Stimulated activated CD4-positive, alpha-beta T cell treated with anti-CD3 and anti-CD28 coated beads, TNF-alpha, amount 100 ng/mL, for 1 hour (primary cell): ENCODE measurements at places on chromosomes 13 and 19.

DNA sequence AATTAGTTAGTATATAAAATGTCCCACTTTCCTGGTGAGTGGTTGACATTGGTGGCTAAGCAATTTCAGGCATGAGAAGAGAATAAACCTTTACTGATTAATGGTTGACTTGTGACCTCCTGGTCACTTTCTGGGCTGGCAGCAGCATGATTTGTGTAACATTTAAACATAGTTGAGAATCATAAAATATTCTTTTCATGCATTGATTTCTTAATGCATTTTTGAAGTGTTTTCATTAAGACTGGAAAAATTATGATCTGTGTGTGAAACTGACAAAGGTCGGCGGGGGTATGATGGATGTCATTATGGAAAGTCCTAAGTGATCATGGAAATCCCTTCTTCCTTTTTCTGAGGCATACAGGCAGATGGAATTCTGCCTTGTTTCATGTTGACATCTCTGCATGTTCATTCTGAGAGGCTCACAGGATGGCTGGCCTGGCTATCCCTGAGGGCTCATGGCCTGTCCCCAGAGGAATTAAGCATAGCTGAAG lies 98.7 kb upstream of the RNF113B start:
- no peak for DNase-seq

GRCh38 chr13:105069106-105069505 lies 1466.4 kb downstream of the EFNB2 start:
- DNase-seq = no peak

DNA sequence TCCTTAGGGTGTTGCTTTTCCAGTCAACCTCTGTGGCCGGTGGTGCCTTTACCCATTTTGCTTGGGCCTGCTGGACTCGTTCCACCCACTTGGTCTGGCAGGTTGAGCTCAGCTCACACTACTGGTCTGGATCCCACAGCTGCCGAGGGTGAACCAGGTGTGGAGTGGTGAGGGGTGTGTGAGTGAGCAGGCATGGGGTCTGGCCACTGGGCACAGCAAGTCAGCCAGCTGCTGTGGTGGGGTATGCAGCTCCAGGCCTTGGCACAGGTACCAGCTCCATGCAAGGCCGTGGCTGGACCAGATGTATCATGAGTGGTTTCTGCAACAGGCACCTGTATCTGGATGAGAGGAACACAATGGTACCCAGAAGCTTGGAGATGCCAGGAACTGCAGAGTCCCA lies 277.6 kb upstream of the KLHL1 start:
- no peak for DNase-seq

DNA sequence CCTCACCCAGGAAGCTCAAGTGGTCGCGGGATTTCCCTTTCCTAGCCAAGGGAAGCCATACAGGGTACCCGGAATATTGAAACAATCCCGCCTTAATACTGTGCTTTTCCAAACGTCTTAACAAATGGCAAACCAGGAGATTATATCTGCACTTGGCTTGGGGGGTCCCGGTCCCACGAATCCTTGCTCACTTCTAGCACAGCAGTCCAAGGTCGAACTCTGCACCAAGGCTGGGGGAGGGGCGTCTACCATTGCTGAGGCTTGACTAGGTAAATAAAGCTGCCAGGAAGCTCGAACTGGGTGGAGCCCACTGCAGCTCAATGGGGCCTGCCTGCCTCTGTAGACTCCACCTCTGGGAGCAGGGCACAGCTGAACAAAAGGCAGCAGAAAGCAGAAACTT lies 1644.8 kb downstream of the PCDH9 start:
- DNase-seq = no peak

DNA sequence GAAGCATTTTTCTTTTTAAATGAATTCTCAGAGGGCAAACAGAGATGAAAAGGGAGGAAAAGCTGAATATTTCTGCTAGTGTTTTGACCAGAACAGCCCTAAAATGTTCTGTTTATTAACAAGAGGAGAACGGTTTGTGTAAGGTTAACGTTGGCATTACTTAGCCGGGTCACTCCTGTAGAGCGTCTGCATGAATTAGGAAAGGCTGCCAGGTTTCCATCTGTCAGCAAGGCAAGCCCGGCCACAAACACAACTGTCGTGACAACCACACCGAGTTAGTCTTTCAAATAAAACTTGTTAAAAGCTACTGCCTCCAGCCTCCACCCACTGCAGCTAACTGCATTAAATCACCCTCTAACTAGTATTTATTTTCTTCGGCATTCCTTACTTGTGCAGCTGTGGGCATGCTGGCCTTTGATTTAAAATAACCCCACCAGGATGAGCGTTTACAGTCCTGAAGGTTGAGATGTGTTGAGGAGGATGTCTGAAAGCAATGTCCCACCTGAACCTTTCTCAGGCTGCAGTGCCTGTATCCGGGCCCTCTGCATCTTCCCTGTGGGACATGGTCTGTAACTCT lies 527.9 kb downstream of the FGF9 start:
- DNase-seq = no peak

GRCh38 chr13:59398127-59398526 lies 765.6 kb downstream of the DIAPH3 start:
- DNase-seq = no peak

- DNase-seq = no peak
Observed at GRCh38 chr13:49746111-49746510, 46.4 kb downstream of the KPNA3 start.

DNA sequence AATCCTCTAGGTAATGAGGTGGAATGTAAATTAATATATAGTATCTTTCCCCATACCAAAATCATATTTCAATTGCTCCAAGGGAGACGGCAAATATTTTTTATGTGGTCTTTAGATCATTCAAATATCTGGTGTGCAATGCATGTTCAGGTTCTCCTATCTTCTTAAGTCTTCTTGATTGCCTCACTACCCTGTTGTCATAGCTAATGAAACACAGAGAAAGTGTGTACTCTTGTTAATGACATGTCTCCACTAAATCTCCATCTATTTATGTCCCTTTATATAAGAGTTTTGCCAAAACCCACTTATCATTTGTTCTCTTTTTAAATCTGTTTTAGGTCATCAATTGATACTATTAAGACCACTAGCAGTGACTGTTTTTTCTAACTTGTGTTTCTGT lies 6.6 kb downstream of the STARD13 start:
- DNase-seq = no peak

DNA sequence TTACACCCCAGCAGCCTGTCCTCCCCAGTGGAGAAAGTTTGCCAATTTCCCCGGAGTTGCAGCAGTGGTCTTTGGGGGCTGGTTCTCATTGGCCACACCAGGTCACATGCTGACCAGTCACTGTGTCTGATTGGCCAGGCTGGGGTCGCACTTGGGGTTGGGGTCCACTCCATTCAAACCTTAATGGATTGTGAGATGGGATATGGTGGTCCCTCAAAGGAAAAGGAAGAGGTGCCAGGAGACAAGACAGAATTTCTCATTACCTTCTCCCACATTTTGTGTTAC lies 3.4 kb downstream of the PPM1N start:
- no peak for DNase-seq

DNA sequence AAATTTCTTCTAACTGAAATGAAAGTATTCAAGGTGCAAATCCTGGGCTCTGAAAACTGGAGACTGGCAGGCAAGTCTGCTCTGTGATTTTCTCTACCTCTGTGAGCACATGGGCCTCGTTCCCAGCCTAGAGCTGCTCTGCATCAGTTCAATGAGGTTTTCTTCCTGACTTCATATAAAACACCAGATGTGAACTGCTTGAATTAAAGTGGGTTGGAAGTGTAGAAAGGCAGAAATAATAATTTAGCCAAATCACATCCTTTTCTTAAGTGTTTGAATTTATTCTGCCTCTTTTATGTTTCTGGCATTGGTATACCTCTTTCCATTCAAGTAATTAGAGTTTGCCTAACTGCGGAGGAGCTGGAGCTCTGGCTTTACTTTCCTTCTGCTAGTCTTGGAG lies 540.8 kb downstream of the OLFM4 start:
- DNase-seq = no peak

GRCh38 chr19:56838024-56838908 lies 2.3 kb downstream of the PEG3 start:
- no peak for DNase-seq

DNA sequence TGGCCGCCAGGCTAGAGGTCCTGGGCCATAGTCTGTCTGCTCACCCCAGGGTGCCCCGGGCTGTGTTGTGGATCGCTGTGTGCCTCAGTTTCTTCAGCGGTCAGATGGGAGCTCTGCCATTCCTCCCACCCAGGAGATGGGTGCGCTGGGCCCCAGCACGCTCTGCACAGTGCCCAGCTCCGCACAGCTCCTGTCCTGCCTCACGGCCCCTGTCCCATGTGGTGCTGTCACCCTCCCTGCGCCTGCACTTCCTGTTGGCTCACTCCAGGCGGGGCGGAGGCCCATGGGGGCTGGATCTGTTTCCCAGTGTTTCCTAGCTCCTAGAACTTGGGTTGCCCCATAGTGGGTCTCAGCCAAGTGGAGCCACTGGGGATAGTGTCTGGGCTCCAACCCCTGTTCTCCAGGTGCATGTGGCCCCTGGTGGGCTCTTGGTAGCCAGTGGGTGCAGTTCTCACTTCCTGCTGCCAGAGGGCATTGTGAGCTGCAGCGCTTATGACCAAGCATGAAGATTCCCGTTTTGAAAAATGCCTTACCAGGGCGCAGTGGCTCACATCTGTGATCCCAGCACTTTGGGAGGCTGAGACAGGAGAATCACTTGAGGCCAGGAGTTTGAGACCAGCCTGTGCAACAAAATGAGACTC lies 69.8 kb downstream of the KDM4B start:
- no peak for DNase-seq
